ENCODE measurements at places on chromosomes 4 and X.

GRCh38 chrX:20974326-20974725, 399.9 kb upstream of the CNKSR2 start:
- peak; percentile 14 for DNase-seq

DNA sequence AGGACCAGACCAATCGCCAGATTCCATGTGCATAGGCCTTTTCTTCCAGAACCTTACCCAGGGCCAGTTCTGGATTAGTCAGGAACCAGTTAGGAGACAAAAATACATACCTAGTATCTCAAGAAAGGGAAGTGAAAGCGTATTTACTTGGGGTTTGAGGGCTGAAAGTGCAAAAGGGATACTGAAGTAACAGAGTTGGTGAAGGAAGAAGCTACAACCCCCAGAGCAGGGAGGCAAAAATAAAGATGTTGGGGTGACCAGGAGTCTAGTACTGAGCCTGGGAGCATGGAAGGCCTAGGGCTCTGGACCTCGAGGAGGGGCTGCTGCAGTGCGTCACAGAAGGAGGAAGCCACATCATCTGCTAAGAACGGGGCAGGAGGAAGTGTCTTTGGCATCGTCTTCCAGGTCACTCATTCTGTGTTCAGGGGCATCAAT, 38.3 kb downstream of the TKTL1 start:
- no peak for DNase-seq

DNA sequence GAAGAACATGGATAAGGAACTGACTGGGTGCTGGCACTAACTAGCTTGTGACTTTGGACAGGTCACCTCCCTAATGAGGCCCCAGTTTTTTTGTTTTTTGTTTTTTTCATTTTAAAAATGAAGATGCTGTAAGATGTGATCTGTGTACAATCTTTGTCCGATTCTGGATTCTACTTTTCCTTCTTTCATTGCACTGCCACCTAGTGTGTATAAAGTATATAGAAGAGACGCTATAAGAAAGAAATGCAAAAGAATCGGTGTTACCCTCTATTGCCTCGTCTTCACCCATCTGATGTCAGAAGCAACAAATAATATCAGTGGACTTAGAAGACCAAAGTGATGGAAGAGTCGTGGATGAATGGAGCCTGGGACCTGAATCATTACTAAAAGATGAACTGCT, 58.6 kb upstream of the P2RY10 start:
- no peak for DNase-seq

DNA sequence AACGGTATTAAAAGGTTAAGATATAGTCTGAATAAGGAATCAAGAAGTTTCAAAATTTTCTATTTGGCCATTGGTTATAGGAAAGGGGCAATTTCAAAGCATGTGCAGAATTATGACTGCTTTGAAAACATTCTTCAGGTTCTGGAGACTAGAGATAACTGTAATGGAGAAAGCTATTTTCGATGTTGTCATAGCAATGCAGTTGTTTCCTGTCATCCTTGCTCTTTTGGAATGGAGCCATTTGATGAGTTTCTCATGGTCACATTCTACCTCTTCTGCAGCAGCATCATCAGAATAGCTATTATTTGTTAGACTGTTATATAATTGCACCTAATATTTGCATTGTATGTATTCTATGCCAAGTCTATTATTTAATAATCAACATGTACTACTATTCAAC, 368.2 kb upstream of the NR3C2 start:
- DNase-seq = no peak

DNA sequence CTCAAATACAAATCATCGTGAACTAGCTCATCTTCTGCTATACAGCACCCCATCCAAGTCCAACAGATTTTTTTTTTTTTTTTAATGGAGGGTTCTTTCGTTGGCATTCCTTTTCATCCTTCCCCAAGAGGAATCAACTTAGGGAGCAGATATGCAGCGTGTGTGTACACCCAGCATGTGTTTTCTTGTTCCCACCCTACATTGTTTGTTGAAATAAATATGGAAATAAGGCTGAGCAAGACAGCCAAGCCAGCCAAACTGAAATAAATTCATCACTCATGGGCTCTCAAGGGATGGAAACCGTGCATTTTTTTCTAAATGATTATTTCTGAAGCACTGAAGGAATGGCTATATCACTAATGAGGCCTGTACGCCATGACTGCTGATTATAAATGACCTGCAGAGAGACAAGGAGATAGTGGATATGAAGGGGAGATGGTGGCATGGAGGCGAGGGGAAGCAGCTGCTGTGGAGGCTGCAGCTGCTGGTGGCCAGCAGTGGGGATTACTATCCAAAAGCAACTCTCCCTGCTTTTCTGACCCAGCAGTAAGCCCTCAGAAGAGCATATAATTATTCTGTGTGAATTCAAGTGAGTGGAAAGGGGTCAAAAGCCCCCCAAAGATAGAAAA, 173.9 kb downstream of the MGST2 start:
- DNase-seq = no peak

- DNase-seq = peak; percentile 42
Observed at GRCh38 chr4:179867300-179867878, 2375.8 kb upstream of the TENM3 start.

GRCh38 chrX:115571712-115572111, 10.7 kb downstream of the PLS3 start:
- no peak for DNase-seq

DNA sequence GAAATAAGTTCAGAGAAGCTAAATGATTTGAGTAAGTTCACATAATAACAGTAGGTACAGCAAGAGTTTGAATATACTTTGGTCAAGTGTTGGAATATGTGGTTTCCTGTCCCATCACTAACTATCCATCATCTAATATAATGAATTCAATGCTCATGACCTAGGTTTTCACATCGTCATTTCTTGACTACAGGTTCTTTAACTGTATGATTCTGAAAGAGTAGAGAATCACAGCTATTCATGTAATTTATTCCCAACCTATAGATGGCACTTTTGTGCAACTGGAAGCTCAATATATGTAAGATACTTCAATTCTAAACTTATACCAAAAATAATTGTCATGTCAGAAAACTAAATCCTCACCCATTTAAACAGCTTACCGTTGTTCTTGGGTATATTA, 53.1 kb downstream of the TIGD2 start:
- DNase-seq = no peak

DNA sequence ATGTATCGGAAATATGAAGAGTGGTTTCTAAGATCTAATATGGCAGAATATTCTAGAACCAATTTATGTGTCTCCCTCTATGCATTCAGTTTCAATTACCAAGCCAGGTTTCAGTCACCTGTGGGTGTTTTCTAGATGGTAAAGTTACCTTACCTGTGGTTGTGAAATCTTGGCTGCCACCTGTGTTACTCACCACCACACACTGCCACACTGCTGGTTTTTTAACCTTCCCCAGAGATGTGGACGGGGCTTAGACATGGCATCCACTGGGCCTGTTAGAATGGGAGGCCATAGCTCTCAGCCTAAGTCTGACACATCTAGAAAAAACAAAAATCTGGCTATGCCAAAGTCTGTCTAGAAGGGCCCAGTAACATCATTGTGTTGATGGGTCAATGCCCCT, 896.5 kb upstream of the PABPC4L start:
- DNase-seq = no peak

DNA sequence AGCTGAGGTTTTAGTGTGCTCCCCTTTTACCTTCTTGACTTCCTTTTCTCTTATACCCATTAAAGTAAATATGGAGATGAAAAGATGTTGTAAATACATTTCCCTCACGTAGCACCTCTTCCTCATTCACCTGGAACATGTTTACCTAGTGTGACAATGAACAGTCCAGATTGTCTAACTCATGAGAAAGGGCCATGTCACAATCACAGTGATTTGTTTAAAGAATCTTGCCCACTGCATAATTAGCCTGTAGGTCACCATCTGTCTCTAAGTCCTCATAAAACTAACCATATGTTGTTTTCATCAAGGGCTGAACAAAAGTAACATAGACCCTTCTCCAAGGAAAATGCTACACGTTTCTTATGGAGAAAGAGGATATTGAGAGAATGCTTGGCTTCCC, 85.7 kb downstream of the TSPAN5 start:
- DNase-seq = no peak

DNA sequence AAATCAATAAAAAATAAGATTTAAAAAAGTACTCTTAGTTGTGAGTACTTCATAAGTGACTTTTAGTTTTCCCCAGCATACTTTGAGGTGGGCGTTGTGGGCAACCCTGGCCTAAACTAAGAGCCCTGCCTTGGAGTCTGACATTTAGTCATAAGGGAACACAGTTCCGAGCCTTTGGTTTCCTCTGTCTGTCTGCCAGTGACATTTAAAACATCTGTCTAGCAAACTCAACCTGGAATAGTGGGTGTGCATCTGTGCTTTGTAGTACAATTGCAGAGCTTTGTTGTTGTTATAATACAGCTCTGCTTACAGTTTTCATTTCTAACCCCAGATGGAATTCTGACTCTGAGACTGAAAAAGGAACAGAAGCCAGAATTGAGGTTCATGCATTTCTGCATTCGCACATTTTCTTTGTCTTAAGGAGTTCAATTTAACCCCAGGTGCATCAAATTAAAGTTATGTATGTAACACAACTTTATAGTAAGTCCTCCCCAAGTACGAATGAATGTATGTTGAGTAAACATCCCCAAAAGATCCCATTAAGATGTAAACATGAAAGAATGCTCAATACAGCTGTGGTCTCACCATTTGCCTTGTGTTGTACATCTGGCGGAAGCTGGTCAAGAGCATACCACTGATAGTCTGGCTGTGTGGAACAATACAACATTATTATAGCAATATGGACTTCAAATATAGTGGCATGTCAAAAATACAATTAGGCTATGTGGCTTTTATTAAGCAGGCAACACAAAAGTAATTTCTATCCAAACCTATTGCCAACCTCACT, 25.9 kb downstream of the TNIP3 start:
- DNase-seq = no peak

DNA sequence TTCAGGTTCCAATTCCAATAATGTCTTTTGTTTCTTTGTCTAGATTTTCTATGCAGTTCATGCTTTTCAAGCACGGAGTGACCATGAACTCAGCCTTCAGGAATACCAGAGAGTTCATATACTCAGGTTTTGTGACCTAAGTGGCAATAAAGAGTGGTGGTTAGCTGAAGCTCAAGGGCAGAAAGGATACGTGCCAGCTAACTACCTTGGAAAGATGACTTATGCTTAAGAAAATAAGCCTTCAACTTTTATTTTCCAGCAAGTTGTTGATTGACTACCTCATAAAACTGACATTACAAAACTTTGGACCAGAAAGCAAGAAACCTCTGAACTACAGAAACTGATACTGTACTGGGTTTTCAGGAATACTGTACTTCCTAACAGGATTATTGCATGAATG, 30.8 kb downstream of the INTS12 start:
- DNase-seq = no peak

- no peak for DNase-seq
Observed at GRCh38 chrX:747176-747575, 116.6 kb downstream of the SHOX start.

GRCh38 chrX:69021141-69021960, 143.9 kb downstream of the PJA1 start:
- DNase-seq = no peak

- DNase-seq = no peak
Observed at GRCh38 chr4:26887143-26887542, 26.5 kb downstream of the STIM2 start.

DNA sequence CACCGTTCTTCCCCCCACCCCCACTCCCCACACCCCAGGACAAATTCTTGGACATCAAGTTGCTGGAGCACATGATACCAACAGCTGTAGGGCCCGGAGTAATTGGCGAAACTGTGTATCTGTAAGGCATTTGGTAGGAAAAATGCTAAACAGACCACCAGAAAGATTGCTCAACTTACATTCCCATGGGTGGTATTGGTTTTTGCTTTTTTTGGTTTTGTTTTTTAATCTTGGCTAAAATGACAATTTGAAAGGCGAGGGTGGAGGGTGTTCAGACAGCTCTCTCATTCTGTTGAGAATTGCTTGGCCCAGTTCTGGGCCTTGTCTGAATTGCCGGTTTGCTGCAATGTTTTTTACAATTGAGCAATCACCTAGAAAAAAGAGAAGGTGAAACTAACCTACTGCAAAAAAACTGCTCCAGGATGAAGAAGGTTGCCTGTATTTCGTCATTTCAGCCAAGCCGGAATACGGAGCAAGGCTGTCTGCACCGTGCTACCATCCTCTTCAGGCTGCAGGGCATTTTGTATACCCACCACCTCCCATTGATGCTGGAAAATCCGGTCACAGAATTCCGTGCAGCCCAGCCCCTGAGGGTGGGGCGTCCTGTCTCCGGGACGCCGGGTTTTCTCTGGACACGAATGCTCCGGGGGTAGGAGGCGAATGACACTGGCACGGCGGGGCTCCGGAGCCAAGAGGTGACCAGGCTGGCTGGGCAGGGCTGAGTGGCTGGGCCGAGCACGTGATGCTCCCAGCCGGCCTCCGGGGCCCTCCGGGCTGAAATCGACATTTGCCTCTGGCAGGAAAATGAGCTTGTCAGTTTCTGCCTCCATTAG, at the start of gene CLCN4:
TSS of gene CLCN4 (plus strand) at position 777 of the 833 bp plus-strand sequence. CDS start 28,058 bp downstream, outside the sequence.
- DNase-seq = no peak

- DNase-seq = peak; percentile 60
Observed at GRCh38 chr4:40055863-40056715, 561 bp upstream of the N4BP2 start.

DNA sequence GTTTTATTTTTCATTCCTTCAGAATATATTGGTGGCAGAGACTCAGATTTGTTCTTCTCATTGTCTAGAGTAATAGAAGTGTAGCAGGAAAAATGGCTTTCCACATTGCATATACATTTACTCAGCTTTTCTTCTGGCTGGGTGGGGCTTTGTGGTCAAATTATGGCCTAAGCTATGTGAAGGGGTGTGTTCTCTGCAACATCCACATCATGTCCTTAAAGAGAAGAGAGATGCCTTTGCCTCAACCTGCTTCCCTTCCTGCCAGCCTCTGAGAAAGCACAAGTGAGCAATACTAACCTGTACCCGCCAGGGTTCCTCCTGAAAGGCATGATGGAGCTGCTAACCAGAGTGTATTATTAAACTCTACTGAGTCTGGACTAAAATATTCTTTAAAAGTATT, 695.6 kb upstream of the FAM241A start:
- DNase-seq = no peak

Measured in HS-5 (cell line).